Pulmonary artery endothelial cell (primary cell): ENCODE measurements at places on chromosomes 1 and 21. TPM values are rescaled to one million over a fixed set of nuclear protein-coding genes. Genes with fewer than 3 reads are reported as not detected.

Gene GBP6
- not detected in 2 replicates for total RNA-seq

Gene SLC45A3
- 8.3 and 9.8 TPM in 2 replicates for total RNA-seq

Gene SMIM1
- total RNA-seq, result 0.74 and 1.6 TPM in 2 replicates

Gene TMEM200B
- total RNA-seq, result 0.92 and 1.7 TPM in 2 replicates

Gene SMPDL3B
- 0.26 and 0.39 TPM in 2 replicates for total RNA-seq

Gene EPHA8
- total RNA-seq, result not detected in 2 replicates

Gene CELSR2
- total RNA-seq, result 1.1 and 1.3 TPM in 2 replicates

Gene TRAPPC10
- 23.0 and 23.4 TPM in 2 replicates for total RNA-seq

Gene KLHDC8A
- total RNA-seq, result not detected in 2 replicates

Gene RIPK4
- 0.04 TPM in 1 of 2 replicates, not detected in the other for total RNA-seq

Gene RAB7B
- total RNA-seq, result 0.25 and 0.59 TPM in 2 replicates

Gene POU2F1
- total RNA-seq, result 4.0 and 5.8 TPM in 2 replicates

Gene CFAP57
- 0.14 and 0.20 TPM in 2 replicates for total RNA-seq

Gene RRP1
- 28.1 and 28.2 TPM in 2 replicates for total RNA-seq

Gene LIN28A
- not detected in 2 replicates for total RNA-seq

Gene NENF
- 19.9 and 23.3 TPM in 2 replicates for total RNA-seq
